NCI-H69 (cell line): ENCODE measurements at places on chromosomes 6 and 20.

- DNase-seq, result peak; percentile 97
These were observed 264.7 kb downstream of the DLL1 start for GRCh38 chr6:170025935-170026750.

GRCh38 chr6:162649271-162649670, 78.3 kb downstream of the PRKN start:
- DNase-seq, result no peak

DNA sequence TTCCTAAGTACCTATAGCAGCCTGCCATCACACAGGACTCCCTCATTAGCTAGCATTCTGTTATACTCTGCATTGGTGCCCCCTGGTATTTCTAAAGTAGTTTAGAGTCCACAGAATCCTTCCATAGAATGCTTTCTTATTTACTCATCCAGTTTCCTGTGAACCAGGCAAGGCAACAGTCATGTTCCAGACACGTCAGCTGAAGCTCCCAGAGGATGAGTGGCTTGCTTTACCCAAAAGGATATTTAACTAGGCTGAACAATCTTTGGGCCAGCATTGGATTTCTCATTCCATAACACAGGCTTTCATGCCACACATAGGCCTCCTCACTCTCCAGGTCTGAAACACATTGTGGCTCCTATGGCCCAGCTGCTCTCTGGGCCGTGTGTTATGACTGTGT, 203.8 kb upstream of the MAP3K7 start:
- DNase-seq, result no peak

- no peak for DNase-seq
These were observed 42.4 kb downstream of the TXLNB start for GRCh38 chr6:139249395-139249794.

DNA sequence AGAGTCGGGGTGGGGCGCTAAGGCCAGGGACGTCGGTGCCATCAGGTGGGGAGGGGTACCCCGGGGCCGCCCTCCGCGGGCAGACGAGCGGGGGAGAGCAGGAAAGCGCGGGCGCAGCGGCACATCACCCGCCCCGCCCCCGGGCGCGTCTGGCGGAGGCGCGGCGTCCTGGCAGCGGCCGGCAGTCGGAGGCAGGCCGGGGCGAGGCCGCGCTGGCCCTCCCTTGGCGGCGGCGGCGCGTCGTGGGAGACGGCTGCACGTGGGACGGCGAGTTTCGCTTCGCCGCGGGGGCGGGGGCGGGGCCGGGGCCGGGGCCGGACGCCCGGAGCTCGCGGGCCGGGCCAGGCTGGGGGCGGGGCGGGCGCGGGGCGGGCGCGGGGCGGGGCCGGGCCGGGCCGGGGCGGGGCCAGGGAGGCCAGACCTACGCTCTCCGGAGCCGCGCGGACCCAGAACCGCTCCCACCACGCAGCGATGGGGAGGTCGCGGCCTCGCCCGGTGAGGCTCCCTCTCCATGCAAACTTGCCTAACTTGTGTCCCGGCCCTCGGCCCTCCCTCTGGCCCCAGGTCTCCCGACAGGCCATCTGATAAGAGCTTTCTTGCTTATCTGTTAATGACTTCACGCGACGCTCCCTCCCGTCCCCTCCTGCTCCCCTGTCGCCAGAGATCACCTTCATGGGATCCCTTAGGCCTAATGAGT, 12.5 kb downstream of the ITPR3 start:
- DNase-seq, result peak; percentile 89

DNA sequence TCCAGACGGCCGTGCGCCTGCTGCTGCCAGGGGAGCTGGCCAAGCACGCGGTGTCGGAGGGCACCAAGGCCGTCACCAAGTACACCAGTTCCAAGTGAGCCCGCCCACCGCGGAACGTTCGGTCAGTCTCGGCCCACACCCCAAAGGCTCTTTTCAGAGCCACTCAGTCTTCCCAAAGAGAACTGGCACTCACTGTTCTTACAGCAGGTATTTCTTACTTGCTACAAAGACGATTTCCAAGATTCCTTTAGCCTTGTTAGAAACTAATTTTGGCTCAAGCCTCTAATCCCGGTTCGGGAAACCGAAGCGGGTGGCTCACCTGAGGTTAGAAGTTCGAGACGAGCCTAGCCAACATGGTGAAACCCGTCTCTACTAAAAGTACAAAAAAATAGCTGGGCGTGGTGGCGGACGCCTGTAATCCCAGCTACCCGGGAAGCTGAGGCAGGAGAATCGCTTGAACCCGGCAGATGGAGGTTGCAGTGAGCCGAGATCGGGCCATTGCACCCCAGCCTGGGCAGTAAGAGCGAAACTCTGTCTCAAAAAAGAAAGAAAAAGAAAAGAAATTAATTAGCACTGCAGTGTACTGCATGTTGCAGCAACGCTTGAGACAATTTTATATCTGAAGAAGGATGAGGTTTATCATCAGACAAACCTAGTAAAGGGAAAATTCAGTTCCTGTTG, 73.1 kb downstream of the OR2B2 start:
- DNase-seq, result peak; percentile 54

DNA sequence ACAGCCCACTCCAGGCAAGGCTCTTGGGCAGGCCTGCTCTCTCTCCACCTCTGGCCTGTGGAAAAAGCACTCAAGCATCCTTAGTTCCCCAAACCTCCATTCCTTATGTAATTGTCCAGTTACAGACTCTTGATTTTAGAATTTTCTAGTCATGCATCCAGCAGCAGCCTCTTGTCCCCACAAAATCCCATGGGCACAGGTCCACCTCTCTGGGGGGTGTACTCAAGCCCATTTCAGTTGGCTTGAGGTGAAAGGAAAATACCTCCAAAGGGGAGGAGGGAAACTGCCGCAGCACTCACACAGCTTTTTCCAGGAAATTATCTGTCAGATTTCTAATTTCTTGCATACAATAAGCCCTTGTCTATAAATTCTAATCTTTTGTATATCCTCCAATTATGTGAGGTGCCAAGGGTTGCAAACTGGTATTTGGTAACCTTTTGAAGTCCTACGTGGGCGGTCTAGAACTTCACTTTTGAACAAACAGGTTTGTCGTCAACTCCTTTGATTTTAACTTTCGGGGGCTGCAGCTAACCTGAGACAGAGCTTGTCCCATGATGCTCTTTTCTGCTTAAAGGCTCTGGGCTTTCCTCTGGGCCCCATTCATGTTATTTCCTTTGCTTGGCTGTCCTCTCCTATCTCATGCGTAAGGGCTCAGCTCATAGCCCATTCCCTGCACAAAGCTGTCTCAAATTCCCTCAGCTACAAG, 104.7 kb upstream of the CEP85L start:
- DNase-seq, result no peak

GRCh38 chr6:114432400-114432799, 89.6 kb upstream of the HS3ST5 start:
- DNase-seq, result peak; percentile 78

- no peak for DNase-seq
These were observed 589.4 kb downstream of the RFPL4B start for GRCh38 chr6:112936504-112936903.

DNA sequence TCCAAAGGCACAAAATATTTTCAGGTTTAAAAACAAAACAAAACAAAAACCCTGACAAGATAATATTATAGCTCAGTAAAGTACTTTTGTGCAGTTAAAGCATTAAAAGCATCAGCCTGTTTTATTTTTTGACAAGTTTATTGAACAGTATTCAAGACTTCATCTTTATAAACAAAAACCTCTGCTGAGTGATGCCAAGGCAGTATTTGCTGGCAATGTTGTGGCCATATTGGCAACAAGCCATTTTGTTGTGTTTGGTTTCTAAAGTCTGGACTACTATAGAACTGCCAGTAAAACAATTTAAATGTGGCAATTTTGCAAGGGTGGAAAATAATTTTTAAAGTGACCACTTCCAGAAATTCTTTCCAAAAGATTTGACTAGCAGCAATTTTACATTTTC, 15.9 kb downstream of the CPNE1 start:
- no peak for DNase-seq

- no peak for DNase-seq
These were observed 673.7 kb downstream of the HTR1B start for GRCh38 chr6:76789580-76789979.

DNA sequence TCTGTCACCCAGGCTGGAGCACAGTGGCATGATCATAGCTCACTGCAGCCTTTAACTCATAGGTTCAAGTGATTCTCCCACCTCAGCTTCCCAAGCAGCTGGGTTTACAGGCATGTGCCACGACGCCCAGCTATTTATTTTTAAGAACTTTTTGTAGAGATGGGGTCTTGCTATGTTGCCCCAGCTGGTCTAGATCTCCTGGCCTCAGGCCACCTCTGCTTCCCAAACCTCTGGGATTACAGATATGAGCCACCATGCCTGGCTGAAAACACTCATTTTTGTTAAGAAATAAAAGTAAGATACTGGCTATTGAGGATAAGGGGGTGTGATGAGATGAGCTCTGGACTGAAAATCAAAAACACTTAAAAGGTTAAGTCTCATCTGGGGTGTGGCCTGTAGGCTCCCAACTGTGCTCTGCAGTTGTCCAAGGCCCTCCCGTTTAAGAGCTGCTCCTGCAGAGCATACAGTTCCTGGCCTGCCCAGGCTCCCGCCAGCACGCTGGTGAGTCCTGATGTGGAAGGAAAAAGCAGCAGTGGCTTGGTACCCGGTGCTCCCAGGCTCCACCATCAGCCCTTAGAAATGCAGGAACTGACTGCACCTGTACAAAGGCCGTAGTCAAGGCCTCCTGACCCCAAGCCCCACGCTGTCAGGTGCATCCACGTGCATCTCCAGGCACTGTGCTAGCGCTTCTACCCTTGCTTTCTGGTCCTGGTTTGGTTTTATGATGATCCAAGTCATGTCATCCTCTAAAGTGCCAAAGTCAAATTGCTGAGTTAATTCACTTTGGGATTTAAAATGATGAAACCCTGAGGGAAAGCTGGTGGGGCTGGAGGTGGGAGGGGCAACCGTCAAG, 111.5 kb downstream of the TMEM242 start:
- peak; percentile 37 for DNase-seq

DNA sequence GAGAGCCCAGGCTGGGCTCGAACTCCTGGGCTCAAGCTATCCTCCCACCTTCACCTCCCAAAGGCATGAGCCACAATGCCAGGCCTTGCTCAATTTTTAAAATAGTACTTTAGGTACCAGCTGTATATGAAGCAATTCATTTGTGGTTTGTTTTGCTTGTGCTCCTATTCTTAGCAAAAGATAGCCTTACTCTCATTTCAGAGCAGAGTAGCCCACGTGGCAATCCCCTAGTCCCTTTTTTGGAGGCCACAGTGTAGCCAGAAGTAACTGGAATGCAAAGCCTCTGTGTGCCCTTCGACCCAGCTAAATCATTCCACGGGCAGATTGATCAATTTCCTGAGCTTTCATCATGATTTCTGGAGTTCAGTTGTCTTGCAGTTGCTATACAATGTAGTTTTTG, 372.2 kb downstream of the NRN1 start:
- no peak for DNase-seq

GRCh38 chr20:49471397-49471796, 11.1 kb downstream of the KCNB1 start:
- DNase-seq, result no peak

DNA sequence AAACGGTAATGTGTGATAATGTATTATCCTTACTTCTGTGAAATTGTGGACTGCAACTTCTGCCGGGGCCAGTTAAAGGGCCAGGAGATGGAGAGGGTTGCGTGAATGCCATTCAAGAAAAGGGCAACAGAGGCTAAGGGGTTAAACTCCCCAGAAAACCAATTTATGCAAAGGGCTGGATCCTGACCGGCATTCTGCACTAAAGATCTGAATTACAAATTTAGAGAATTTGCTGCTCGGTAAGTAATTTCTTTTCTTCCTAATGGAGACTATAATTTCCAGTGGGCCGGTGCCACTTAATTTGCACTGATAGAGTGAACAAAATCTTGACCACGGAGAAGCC, 130.1 kb downstream of the BCAS1 start:
- no peak for DNase-seq

GRCh38 chr6:130598021-130598989, 228.9 kb upstream of the SMLR1 start:
- DNase-seq, result no peak

GRCh38 chr6:157230910-157231309, 92.4 kb downstream of the TMEM242 start:
- no peak for DNase-seq

- no peak for DNase-seq
These were observed 25.6 kb upstream of the FOXC1 start for GRCh38 chr6:1584146-1584545.

DNA sequence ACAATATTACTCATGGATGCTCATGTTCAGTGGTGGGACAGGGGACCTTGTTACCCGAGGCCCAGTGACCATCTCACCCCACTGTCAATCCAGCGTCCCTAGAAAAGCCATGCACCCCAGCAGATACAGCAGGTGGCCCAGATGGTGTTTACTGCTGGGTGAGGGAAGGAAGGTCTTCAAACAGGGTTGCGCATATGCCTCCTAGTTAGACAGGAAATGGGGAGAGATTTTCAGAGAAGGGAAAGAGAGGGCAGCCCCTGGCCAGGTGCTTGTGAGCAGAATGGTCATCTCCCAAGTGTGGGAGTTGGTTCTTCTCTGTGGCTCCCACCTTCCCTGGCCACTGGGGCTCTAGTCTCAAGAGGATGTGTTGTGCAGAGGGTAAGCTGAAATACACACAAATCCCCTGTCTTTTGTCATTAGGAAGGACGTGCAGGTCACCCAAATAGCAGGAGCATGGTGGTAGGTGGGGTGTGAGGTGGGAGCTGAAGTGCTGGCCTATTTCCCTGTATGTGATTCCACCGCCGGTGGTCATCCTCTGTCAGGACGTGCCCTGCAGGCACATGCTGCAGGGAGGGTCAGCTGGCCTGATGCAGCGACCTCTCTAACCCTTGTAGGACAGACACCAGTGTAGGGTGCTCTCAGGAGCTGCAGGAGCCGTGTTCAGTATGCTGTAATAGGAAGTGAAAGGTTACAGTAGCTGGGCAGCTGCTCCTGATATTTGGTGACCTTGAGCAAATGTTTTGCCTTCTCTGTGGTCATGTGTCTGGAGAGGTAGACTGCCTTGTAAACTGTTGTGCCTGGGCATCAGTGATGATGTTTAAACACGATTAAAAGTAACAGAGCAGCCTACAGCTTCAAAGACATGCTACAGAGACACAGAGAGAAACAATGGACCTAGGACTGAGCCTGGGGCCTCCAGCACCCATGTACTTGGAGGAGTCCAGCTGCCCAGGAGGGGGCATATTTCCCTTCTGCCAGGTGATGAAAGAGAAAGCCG, 3.2 kb upstream of the CST3 start:
- no peak for DNase-seq

- peak; percentile 73 for DNase-seq
These were observed 6.0 kb downstream of the RGS17 start for GRCh38 chr6:153125032-153125431.

DNA sequence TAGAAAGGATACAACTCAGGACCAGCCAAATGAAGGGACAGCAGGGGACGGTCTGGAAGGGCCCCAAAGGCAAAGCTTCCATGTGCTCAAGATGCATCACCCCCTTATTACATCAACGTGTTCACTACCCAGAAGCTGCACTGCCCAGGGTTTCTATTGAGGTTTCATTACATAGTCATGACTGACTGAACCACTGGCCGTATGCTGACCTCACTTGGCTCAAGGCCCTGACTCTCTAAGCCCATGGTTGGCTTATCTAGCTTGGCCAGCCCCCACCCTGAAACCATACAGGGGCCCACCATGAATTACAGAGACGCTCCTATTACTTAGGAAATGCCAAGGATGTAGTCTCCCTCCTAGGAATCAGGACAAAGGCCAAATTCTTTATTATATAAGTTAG, 179.4 kb downstream of the FOXC1 start:
- peak; percentile 7 for DNase-seq
